Effector memory CD4-positive, alpha-beta T cell (primary cell): ENCODE measurements at places on chromosomes 2 and 18.

GRCh38 chr2:36459725-36460137, 104.2 kb downstream of the CRIM1 start:
- no peak for DNase-seq

DNA sequence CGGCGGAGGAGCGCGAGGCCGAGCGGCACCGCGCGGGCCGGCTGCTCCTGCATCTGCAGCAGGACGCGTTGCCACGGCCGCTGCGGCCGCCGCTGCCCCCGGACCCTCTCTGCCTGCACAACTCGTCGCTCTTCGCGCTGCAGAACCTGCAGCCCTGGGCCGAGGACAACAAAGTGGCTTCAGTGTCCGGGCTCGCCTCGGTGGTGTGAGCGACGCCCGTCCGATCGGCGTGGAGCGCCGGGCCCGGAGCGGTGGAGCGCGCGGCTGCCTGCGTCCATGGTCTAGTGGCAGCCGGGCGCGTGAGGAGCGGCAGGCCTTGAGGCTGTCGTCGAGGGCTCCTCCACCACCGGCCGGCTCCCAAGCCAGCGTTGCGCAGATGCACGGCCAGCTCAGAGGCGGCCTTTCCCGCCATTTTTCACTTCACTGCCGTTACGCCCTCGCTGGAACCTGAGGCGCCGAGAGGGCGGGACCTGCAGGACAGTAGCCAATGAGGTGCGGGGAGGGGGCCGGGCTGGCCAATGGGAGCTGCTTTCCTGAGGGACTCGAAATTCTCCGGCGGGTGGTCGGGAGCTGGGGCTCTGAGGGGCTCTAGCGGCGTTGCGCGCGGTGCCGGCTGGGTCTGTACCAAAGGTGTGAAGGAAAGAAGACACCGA, 1.9 kb downstream of the TLX2 start:
- peak; percentile 58 for DNase-seq

DNA sequence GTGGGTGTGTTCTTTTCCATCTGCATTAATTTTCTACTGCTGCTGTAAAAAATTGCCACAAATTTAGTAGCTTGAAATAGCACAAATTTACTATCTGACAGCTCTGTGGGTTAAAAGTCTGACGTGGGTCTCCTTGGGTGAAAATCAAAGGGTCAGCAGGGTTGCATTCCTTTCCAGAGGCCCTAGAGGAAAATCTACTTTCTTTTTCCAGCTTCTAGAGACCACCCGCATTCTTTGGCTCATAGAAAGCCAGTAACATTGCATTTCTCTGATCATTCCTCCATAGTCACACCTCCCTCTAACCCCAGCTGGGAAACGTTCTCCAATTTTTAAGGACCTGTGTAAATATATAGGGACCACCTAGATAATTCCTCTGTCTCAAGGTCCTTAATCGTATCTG, 128.8 kb downstream of the ATL2 start:
- no peak for DNase-seq

GRCh38 chr2:26941486-26941885, 29.0 kb upstream of the MAPRE3 start:
- no peak for DNase-seq

GRCh38 chr2:70956141-70956540, 20.4 kb downstream of the ATP6V1B1 start:
- no peak for DNase-seq

GRCh38 chr2:69053416-69053965, 40.5 kb downstream of the ANTXR1 start:
- no peak for DNase-seq

DNA sequence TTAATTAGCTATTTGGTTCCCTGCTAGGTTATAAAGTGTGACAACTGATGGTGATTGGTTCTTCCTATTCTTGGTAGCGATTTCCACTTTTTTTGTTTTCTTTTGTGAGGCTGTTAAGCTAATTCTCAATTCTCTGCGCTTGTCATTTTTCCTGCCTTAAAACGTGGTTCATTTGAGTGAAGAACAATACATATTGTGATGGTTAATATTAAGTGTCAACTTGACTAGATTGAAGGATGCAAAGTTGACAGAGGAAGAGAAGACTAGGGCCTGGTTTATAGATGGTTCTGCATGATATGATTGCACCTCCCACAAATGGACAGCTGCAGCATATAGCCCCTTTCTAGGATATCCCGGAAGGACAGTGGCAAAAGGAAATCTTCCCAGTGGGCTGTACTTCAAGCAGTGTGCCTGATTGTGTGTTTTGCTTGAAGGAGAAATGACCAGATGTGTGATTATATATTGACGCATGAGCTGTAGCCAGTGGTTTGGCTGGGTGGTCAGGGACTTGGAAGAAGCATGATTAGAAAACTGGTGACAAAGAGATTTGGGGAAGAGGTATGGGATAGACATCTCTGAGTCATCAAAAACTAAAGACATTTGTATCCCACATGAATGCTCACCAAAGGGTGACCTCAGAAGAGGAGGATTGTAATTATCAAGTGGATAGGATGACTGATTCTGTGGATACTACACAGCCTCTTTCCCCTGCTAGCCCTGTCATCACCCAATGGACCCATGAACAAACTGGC, 39.4 kb upstream of the ZNF804A start:
- no peak for DNase-seq

DNA sequence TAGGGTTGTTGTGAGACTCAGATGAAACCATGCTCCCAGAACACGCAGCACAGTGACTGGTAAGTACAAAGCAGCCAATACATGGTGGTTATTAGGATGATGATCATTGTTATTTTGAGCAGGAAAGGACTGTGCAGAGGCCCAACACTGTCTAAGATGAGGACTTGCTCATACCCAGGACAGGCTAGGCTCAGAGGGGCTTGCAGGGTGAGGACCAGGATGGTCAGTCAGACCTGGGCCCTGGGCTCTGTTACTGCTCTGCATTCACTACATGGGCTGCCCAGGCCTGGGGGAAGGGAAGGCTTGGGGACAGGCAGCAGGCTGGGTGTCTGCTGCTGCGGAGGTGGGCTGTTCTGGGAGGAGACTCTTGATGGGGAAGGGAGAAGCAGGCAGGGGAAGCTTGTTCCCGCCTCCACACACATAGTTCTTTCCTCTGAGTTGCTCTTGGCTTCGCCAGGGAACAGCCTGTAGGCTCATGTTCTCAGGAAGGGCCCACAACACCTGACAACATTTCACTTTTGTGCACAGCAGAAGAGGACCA, 17.5 kb downstream of the CAPN13 start:
- no peak for DNase-seq

GRCh38 chr2:241909769-241910168, 40.2 kb downstream of the RTP5 start:
- DNase-seq, result no peak

DNA sequence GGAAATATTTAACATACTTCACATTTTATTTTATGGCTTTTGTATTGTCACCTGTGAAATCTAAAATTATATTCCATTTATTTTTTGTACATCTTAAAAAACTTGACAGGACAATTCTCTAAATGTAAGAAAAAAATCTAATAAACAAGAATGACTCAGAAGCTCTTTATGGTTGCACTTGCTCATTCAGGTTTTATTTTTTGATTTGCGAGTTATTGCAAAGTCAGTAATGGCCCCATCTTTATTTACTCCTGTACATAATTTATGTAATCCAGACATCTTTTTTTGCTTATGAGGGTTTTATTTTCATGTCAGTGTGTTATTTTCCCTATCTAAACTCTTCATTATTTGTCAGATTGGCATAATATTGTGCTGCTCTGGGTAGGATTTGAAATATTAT, 145.1 kb downstream of the MBD5 start:
- no peak for DNase-seq

DNA sequence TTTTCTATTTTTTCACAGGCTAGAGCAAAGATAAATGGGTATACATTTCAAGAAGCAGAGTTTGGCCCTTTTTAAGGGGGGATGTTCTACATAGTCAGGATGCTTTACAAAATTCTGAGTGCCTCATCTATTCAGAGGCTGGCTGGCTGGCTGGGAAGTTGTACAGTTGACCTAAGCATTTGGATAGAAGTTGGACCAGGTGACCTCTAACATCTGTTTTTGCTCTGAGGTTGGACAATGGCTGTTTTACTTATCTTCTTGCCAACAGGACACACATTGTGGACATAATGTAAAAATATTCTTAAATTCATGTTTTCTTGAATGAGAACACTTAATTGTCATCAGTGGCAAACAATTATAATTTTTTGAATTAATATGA, 205.4 kb downstream of the PTPRM start:
- DNase-seq, result no peak
